ENCODE measurements at places on chromosomes 5 and 9.

GRCh38 chr9:87278971-87279733 lies 218.5 kb upstream of the DAPK1 start:
- DNase-seq, result no peak

- no peak for DNase-seq
Measured at GRCh38 chr5:122608222-122608621, 166.7 kb upstream of the SNX2 start.

GRCh38 chr5:57007344-57007743 lies 55.4 kb upstream of the MIER3 start:
- DNase-seq, result no peak

DNA sequence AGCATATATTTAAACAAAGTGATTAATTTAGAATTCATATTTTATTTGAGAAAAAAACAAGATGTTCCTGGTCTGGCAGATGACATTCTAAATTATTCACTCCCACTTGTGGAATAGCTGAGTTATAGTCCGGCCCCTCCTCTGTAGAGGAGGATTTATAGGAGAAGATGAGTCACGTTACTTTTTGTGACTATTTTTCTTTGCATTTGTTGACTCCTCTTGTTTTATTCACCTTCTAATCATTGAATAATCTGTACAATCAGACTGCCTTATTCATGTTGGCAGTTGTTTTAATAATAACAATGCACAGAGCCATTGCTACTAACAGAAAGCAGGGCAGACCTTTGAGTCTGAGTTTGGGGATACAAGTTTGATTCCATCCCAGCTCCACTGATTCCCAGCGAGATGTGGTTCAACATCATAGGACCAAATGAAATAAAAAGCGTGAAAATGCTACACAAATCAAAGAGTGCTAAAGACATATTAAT lies 23.2 kb downstream of the DOCK8 start:
- no peak for DNase-seq

GRCh38 chr9:93266521-93267001 lies 82.6 kb downstream of the WNK2 start:
- no peak for DNase-seq

GRCh38 chr5:115542651-115543364 lies 1.8 kb downstream of the FEM1C start:
- DNase-seq, result no peak

DNA sequence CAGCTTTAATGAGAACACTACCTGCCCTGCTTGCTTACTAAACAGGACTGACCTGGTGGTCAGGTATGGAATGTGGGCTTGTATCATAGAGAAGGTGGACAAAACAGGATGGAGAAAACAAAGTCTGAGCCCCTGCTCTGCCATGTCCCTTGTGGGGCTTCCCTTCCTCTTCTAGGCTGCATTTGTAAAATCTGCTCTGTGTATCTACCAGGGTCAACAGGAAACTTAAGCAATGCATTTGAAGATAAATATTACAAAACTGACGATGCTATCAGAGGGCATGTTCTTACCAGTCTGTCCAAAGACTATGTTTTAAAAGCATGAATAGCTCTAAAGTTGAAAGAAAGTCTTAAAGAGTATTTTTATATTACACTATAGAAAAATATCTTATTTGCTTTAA lies 228.7 kb downstream of the DCP2 start:
- DNase-seq, result no peak

- no peak for DNase-seq
Measured at GRCh38 chr5:1860949-1861348, 21.8 kb downstream of the IRX4 start.

GRCh38 chr9:87950765-87951488 lies 23.4 kb downstream of the CDK20 start:
- no peak for DNase-seq
